Stimulated activated CD4-positive, alpha-beta T cell treated with anti-CD3 and anti-CD28 coated beads, Interleukin-1b, Interleukin-23, amount 100 ng/mL, for 48 hours (primary cell): ENCODE measurements at places on chromosomes 5 and 9.

DNA sequence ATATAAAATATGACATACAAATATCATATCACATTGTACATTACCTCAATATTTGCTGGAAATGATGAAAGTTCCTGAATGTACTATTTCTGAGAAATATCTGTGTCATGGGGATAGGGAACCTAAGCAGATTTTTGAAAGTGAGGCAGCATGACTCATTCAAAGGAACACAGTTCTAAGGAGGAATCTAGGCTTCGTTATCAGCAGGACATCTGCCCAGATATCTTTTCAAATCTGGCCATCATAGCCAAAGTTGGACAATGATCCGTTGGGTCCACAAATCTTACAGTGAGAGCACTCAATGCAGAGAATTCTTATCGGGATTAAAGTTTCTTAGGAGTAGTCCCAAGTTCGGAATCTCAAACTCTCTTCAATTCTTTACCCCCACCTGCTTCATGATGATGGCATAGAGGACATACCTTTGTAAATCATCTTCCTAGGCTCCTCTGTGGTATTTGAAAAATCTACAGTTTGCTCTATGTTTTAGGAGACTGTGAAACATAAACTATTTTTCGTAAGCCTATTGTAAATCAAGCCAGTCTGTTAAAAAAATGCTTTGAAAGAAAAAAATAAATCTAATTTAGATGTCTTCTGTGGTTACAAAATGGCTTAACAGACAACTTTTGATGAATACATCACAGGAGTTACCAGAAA is 29.4 kb upstream of the ALDH1A1 start:
- DNase-seq: no peak

GRCh38 chr5:127206320-127207113 is 84.1 kb upstream of the MEGF10 start:
- DNase-seq: no peak

GRCh38 chr5:135490245-135491037 is 38.3 kb upstream of the TIFAB start:
- DNase-seq: no peak

- no peak for DNase-seq
Measured at GRCh38 chr9:83012922-83013838, 49.8 kb downstream of the RASEF start.

DNA sequence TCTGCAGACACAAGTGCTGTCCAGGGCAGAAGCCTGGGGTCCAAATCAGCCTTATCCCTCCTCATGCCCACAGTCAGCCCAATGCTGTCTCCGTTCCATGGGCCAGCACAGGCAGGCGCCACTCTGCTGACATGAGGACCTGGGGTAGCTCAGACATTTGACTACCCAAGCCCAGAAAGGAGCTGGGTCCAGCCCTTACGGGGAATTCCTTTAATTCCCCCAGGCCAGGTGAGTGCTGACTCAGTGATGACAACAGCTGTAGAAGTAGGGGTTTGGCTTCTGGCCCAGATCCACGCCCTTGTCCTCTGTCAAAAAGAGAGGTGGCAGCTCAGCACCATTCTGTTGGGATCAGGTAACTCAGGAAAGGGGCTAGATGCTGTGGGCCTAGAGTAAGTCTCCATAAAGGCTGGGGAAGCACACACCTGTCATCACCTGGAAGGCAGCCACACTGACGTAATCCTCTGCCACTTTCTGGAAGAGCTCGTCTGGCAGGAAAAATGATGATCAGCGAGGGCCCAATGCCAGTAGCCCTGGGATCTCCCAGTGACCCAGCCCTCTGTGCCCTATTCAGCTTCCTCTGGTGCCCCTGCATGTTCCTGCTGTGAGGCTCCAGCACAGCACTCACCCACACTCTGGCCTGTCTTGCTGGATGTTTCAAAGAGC is 1.9 kb downstream of the RAB24 start:
- no peak for DNase-seq

GRCh38 chr5:114249823-114250222 is 112.0 kb upstream of the KCNN2 start:
- DNase-seq: no peak

GRCh38 chr9:1233568-1233967 is 183.4 kb downstream of the DMRT2 start:
- no peak for DNase-seq

GRCh38 chr5:73911761-73912393 is 285.9 kb downstream of the ARHGEF28 start:
- no peak for DNase-seq

GRCh38 chr9:101265261-101265660 is 119.5 kb downstream of the BAAT start:
- DNase-seq: no peak

DNA sequence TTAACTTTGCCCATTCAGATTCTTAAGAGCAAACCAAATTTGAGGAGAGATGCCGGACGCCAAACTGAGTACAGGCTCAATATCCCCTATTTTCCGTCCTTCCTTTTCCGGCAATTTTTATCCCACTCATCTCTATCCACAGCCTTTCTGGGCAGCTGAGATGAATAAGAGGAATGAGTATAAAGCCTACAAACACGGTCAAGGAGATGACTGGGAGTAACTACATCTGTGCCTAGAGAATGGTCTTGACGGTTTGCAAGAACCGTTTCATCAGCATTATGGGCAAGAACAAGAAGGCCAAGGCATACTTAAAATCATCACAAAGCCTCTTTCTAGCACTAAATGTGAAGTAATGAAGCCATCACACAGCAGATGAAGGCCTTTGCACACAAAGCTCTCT is 227.3 kb downstream of the DCP2 start:
- no peak for DNase-seq

GRCh38 chr5:78505860-78506259 is 142.7 kb downstream of the LHFPL2 start:
- no peak for DNase-seq

- no peak for DNase-seq
Measured at GRCh38 chr5:136686192-136686872, 321.0 kb upstream of the TRPC7 start.

- no peak for DNase-seq
Measured at GRCh38 chr9:127730262-127730661, 4.8 kb downstream of the TOR2A start.

- peak; percentile 44 for DNase-seq
Measured at GRCh38 chr5:65121880-65122436, 353.2 kb downstream of the CWC27 start.

- no peak for DNase-seq
Measured at GRCh38 chr5:141597394-141597793, 21.4 kb downstream of the DIAPH1 start.

- no peak for DNase-seq
Measured at GRCh38 chr9:79395228-79395627, 176.5 kb upstream of the TLE4 start.

- no peak for DNase-seq
Measured at GRCh38 chr5:139696894-139697658, 48.9 kb downstream of the CXXC5 start.

DNA sequence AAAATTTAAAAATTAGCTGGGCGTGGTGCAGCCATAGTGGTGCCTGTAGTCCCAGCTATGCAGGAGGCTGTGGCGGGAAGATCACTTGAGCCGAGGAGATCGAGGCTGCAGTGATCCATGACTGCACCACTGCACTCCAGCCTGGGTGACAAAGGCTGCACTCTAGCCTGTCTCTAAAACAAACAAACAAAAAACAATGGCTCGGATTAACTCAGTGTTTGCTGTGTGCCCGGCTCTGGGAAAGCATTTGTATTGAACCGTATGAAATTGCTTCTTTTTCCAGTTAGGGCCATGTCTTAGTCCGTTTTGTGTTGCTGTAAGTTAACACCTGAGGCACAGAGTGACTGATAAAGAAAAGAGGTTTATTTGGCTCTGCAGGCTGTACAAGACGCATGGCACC is 62.6 kb downstream of the CFAP77 start:
- no peak for DNase-seq

DNA sequence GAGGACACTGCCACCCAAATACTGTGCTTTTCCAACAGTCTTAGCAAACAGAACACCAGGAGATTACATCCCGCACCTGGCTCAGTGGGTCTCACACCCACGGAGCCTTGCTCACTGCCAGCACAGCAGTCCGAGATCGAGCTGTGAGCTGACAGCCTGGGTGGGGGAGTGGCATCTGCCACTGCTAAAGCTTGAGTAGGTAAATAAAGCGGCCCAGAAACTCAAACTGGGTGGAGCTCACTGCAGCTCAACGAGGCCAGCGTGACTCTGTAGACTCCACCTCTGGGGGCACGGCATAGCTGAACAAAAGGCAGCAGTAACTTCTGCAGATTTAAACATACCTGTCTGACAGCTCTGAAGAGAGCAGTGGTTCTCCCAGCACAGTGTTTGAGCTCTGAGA is 28.8 kb downstream of the EPB41L4A start:
- no peak for DNase-seq

- DNase-seq: no peak
Measured at GRCh38 chr9:80076162-80076561, 504.4 kb downstream of the TLE4 start.

DNA sequence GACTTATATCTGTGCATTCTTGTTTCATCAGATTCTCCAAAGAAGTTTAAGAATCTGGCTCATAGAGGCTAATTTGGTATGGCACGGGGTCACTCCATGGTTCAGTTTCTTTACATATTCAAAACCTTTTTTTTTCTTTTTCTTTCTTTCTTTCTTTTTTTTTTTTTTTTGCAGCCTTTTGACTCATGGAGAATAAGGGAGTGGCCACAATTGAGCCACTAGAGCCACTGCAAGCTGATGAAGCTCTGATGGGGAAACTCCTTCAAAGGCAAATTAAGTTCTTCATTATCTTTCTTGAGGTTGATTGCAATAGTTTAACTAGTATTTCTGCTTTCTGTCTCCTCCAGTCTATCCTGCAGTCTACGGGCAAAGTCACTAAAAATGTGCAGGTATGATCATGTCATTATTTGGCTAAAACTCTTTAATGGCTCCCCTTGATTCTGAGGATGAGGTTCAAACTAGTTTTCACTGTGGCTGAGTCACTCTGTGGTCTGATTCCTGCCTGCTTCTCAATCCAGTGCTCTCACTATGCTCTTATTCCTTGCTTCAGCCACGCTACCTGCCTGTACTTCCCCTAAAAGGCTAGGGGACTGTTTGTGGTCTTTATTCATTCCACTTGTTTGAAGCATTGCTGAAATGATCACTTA is 93.5 kb upstream of the RIOK2 start:
- no peak for DNase-seq

GRCh38 chr9:90645721-90646120 is 3.1 kb upstream of the DIRAS2 start:
- no peak for DNase-seq

DNA sequence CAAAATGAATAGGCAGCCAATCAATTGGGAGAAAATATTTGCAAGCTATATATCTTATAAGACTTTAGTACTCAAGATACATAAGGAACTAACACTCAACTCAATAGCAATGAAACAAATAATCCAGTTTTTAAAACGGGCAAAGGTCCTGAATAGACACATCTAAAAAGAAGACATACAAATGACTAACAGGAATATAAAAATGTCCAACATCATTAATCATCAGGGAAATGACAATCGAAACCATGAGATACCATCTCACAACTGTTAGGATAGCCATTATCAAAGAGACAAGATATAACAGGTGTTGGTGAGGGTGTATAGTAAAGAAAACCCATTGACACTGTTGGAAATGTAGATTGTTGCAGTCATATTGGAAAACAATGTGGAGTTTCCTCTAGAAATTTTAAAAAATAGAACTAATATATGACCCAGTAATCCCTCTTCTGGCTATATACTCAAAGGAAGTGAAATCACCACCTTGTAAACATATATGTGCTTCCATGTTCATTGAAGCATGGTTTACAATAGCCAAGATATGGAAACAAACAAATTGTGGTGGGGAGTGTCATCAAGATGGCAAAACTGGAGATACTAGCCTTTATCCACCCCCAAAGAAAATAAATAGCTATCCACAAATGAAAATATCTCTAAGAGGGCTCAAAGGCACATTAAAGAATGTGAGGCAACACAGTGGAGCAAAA is 13.9 kb upstream of the BTNL3 start:
- no peak for DNase-seq

DNA sequence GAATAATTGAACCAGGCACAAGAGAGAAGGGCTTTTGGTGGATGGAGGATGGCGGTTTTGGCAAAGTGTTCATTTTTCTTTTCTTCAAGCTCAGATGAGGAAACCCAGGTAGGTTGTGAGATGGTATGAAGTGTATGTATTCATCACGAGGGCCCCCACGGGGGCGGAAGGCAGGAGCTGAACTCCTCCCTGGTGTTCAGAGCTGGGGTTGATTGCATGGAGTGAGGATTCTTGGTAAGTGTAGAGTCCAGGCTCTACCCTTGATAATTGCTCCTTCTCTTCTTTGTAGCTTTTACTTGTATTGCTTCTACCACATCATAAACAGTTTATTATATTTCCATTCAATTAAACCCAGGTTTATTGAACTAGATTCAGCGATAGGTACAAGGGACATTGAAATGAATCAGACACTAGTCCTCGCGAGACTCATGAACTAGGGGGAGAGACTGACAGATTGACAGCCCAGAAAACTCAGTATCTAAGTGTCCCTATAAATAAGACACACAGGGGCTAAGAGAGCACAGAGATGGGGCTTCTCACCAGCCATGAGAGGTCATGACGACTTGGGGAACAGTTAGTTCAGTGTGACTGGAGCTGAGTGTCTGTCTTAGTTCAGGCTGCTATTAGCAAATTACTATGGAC is 116.7 kb upstream of the KLF4 start:
- DNase-seq: no peak

DNA sequence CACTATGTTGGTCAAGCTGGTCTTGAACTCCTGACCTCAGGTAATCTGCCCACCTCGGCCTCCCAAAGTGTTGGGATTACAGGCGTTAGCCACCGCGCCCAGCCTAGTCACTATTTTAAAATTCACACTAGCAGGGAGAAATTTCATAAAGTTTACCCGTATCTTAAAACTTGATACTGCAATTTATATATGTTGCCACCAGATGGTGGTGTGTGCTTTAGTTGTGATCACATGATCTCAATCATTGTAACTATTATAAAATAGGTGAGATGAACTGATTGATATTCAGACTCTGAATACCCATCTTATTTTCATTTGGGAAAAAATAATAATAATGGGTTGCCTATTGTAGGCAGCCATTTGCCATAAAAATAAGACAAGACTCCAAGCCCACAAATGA is 1330.4 kb upstream of the WWC1 start:
- DNase-seq: no peak

DNA sequence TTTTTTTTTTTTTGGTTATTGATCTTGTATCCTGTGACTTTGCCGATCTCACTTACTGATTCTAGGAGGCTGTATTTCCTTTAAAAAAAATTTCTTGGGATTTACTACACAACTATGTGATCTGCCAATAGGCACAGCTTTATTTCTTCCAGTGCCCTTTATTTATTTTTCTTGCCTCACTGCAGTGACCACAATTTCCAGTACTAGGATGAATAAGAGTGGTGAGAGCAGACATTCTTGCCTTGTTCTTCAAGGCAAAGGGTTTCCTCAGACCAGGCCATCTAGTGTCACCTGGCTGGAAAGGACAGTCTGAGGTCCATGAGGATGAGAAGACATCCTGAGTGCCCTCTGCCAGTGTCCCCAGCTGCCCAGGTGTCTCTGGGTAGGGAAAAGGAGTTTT is 265.4 kb downstream of the SPOCK1 start:
- no peak for DNase-seq
